ENCODE measurements at places on chromosomes 12 and 14.

DNA sequence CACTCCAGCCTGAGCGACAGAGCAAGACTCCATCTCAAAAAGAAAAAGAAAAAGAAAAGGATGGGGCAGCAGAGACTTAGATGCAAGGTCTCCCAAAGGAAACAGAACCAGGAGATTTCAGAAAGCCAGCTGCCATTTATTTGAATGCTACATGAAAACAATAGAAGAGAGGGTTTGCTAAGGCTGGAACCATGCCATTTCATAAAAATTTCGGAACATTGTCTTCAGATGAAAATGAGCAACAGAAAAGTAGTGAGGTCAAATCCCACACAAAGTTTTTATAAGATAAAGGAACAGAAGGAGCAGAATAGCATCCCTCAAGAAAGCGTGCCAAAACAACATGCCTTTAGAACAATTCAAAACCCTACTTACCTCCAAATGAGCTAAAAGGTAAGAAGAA is 175.3 kb downstream of the ETV6 start:
- no peak for DNase-seq

DNA sequence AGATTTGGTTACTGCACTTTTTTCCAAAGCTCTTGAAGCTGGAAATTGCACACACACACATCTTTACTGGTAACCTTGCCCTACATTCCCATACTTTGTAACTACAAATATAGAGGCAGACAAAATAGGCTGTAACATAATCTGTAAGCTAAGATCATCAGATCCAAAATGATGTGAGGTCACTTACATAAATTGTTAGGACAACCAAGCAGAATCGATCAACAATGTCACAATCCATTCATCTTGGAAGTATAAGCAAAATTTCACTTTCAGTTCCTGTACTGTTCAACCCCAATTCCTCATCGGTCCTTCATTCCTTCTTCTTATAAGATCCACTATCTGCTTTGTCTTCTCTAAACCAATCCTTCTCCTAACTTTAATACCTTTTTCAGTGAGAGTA is 72.6 kb downstream of the EPS8 start:
- no peak for DNase-seq

GRCh38 chr14:85531141-85531586 is 1.2 kb downstream of the FLRT2 start:
- no peak for DNase-seq

GRCh38 chr12:4814485-4814884 is 94.3 kb downstream of the GALNT8 start:
- DNase-seq = no peak

- no peak for DNase-seq
These were observed 53.5 kb upstream of the DUSP6 start for GRCh38 chr12:89405626-89406345.

DNA sequence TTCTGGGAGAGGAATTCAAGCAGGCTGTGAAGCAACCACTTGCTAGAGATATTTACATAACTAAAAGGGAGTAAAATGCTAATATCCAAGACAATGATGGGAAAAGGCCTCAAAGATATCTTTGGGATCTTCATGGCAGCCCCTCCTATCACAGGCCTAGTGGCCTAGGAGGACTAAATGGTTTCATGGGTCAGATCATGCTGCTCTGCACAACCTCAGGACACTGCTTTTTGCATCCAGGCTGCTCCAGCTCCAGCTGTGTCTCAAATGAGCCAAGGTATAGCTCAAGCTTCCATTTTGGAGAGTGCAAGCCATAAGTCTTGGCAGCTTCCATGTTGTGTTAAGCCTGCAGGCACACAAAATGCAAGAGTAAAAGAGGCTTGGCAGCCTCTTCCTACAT is 195.6 kb upstream of the SSTR1 start:
- no peak for DNase-seq

DNA sequence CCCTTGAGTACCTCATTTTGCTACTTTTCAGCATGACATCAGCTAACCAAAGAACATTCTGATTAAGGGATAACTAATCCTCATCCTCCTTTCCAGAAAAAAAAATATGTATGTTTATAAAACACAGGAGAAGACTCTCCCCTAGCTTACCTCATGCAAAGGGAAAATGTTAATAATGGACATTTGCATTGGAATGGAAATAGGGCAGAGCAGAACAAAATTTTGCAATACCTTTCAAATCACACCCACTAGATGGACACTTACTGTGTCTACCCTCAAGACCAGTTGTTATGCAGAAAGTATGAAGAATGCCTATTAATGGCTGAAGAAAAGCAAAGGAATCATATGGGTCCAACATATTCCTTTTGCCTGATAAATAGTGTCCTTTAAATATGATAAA is 8.9 kb upstream of the SLCO1A2 start:
- DNase-seq = no peak

DNA sequence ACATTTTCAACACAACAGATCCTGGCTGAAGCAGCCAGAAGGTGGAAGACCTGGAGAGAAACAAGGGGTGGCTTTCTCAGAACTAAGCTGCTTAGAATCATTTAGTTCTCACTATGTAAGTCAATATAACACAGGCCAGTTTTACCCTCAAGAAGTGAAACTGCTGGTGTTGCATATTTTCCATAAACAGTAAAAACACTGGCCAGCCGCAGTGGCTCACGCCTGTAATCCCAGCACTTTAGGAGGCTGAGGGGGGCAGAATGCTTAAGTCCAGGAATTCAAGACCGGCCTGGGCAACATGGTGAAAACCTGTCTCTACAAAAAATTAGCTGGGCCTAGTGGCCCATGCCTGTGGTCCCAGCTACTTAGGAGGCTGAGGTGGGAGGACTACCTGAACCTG is 11.6 kb downstream of the STX2 start:
- no peak for DNase-seq

- DNase-seq = no peak
These were observed 1.0 kb downstream of the DGKA start for GRCh38 chr12:55931780-55932550.

GRCh38 chr12:24177889-24178288 is 228.4 kb upstream of the SOX5 start:
- no peak for DNase-seq

DNA sequence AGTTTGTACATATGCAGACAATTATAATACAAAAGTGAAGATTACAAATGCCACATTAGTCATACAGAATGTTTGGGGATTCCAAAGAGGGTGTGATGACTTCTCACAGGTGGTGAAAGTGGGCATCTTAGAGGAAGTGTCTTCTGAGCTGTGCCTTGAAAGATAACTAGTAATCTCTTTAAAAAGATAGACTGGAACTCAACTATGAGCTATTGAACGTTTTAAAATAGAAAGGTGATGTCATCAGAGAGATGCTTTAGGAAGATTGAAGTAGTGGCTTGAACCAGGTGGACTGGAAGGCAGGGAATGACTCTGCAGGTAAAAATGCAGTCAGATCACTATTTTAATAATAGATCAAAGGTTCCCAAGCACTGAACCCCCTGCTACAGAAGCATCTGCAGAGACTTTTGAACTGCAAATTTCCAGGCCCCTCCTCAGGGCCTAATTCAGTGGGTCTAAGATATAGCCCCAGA is 50.3 kb downstream of the SYT1 start:
- DNase-seq = no peak

GRCh38 chr12:52946334-52946733 is 2.6 kb upstream of the KRT18 start:
- no peak for DNase-seq

GRCh38 chr14:20118795-20119194 is 8.3 kb downstream of the OR4K17 start:
- DNase-seq = no peak

DNA sequence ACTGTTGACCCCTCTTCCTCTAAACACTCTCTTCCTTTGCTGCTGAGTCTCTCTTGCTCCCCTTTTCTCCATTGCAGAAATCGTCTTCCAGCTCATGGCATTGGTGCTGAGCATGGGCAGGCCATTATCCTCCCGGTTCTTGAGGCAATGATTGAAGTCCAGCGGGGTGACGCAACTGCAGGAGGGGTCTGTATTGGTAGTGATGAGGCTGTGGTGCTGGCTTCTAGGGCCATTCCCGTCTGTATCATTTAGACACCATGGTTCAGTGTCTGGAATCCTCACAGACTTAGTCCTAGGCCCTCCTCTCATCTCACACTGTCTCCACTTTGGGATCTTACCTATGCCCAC is 720 bp upstream of the SLC22A17 start:
- no peak for DNase-seq

DNA sequence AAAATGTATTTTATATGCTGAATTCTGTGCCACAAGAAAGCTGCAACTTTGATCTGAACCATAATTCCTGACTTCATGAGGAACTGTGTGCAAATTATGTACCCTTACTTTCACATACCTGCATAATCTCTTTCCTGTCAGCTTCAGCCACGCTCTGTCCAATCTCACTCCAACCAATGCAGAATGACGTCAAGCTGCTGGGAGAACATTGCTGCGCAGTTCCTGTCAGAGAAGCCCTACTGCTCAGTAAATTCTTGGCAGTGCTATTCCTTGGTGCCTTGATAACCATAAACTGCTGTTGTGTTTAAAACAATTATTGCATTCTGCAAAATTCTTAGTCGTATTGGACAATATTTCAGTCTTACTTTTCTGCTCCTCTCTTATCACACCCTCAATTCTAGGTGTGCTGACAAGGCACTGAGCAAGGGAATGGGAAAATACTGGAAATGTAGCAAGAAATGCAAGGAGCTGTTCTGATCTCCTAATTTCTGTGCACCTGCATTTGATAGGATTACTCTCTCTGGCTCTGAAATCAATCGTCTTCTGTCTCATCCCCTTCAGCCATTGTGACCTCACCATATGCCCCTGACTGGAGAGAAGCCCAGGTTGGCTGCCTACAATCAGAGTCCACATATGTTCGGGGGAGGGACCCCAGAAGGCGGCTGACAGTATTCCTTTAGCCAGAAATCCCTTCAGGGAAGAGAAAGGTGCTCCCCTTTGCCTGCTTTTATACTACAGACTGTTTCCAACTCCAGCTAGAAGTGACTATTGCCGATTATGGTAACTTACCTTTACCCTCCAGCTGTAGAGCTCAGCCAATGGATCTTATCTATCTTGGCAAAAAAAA is 274.9 kb upstream of the NOVA1 start:
- DNase-seq = no peak

GRCh38 chr14:40072175-40072574 is 639.9 kb upstream of the FBXO33 start:
- DNase-seq = no peak

DNA sequence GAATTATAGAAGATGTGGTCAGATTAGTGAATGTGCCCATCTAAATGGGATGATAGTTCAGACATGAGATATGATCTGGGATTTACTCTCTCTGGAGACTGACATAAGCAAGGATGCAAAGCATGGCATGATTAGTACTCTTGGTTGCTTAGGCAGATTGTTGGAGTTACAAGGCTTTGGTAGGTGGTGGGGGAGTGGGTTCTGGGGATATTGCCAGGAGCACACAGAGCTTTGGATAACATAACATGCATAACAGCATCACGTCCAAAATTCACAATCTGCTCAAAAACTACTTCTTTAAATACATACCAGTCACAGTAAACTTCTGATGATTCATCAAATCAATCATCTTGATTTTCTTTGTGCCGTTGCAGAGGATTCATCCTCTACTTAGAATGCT is 287.4 kb downstream of the ACSS3 start:
- no peak for DNase-seq

DNA sequence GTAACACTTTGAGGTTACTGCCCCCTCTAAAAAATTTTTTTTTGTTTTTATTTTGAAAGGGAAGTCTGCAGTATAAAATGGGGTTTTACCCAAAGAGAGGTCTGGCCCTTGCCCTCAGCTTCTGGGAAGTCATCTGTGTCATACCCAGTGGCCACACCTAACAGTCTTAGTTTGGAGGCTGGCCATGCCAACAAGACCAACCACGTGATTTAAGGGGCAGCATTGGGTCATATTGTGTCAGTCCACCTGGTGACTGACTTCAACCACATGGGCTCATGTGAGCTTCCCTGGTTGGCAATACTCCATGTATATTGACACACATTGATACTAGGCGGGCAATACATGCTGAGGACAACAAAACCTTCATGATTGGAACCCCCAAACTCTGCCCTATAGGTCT is 173.9 kb downstream of the GXYLT1 start:
- no peak for DNase-seq

GRCh38 chr12:130920119-130920703 is 33.5 kb upstream of the ADGRD1 start:
- DNase-seq = no peak

DNA sequence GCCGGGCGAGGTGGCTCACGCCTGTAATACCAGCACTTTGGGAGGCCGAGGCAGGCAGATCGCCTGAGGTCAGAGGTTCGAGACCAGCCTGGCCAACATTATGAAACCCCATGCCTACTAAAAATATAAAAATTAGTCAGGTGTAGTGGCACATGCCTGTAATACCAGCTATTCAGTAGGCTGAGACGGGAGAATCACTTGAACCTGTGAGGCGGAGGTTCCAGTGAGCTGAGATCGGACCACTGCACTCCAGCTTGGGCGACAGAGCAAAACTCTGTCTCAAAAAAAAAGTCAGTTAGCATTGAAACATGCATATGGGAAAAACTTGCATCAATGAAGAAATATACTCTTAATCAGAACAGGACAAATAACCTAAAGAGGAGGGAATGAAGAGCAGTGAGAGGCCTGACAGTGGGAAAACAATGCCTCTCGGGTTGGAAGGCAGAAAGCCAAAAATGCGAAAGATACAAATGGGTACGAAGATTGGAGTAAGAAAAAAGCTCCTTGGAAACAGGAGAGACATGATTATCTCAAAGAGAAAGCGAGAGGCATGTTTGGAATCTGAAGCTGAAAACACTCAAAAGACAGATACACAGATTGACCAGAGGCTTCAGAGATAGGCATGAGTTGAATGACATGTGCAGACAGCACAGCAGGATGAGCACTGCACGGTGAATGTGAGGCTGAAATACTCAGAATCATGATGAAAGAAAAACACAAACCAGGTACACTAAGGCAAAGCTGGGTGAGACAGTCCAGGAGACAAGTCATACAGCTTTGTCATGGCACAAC is 30.6 kb downstream of the RESF1 start:
- DNase-seq = no peak

GRCh38 chr12:1643905-1644533 is 15.0 kb downstream of the WNT5B start:
- no peak for DNase-seq

GRCh38 chr14:34489324-34489723 is 27.3 kb upstream of the SPTSSA start:
- DNase-seq = no peak

GRCh38 chr12:129083121-129083840 is 230.0 kb downstream of the GLT1D1 start:
- DNase-seq = no peak

DNA sequence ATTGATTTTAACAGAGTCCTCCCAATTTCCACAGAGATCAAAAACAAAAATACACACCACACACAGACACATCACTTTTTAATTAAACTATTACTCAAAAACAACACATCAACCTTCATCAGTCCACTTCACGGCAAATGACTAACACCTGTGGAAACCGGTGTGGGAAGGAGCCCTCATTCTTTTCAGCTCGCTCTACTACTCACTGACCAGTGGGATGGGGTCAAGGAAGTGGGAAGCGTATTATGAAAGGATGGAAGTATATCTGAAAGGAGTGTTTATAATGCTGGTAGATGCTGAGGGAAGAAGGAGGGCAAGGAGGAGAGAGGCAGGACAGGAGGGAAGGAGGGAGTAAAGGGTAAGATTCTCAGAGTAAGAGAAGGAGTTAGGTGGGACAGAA is 156.5 kb downstream of the EPS8 start:
- no peak for DNase-seq

All from T-helper 22 cell (primary cell).